BJ (cell line): ENCODE measurements at places on chromosomes 4 and X. TPM values are rescaled to one million over a fixed set of nuclear protein-coding genes. Genes with fewer than 3 reads are reported as not detected.

Gene TNIP3
- 0.20 and 0.33 TPM in 2 replicates for polyA plus RNA-seq

Gene GUF1
- 6.5 and 13.1 TPM in 2 replicates for polyA plus RNA-seq

Gene CASP3
- 20.5 and 32.3 TPM in 2 replicates for polyA plus RNA-seq

Gene BBS12
- polyA plus RNA-seq, result 1.9 and 3.3 TPM in 2 replicates

Gene RPS3A
- 1,382 and 3,002 TPM in 2 replicates for polyA plus RNA-seq

- DNase-seq, result no peak
These were observed 39.1 kb upstream of the NSUN7 start for GRCh38 chr4:40710484-40711254.

GRCh38 chr4:3682236-3683076, 83.7 kb upstream of the ADRA2C start:
- DNase-seq, result no peak

DNA sequence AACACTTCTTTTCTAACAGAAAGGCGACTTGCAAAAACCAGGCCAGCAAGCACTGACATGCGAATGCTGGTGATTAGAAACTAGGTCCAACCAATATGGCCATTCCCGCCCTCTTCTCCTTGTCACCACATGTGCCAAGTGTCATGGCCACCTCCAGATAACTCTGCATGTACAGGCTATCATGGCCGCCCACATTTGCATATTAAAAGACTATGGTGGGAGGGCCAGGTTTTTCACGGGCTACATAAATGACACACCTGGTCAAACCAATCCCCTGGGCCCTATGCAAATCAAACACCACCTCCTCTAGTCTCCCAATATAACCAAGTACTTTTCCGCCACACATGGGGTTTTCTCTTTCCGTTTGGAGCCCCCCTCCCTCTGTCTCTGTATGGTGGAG, 40.1 kb downstream of the NUDT11 start:
- no peak for DNase-seq

- DNase-seq, result no peak
These were observed 72.3 kb upstream of the ZNF518B start for GRCh38 chr4:10529291-10530136.

GRCh38 chrX:102964940-102965339, 27.9 kb downstream of the RAB40AL start:
- DNase-seq, result no peak

GRCh38 chrX:49901048-49901447, 21.3 kb upstream of the CLCN5 start:
- no peak for DNase-seq

GRCh38 chrX:101708163-101708562, 48.5 kb upstream of the ARMCX2 start:
- no peak for DNase-seq

DNA sequence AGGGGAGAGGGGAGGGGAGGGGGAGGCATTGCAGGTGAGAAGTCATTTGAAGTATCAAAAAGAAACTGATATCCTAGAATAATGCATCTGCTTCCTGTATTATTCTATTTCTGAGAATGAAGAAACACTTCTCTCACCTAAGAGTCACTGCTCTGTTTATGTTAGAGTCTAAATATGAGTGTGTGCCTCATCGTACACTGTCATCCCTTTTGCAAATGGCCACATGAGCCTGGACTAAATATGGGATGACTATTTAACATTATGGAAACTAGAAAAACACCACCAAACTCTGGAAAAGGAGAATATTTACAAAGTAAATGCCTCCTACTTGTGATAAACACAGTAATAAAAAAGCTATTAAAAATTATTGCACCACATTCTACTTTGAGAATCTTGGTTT, 146.4 kb upstream of the NOCT start:
- DNase-seq, result no peak

DNA sequence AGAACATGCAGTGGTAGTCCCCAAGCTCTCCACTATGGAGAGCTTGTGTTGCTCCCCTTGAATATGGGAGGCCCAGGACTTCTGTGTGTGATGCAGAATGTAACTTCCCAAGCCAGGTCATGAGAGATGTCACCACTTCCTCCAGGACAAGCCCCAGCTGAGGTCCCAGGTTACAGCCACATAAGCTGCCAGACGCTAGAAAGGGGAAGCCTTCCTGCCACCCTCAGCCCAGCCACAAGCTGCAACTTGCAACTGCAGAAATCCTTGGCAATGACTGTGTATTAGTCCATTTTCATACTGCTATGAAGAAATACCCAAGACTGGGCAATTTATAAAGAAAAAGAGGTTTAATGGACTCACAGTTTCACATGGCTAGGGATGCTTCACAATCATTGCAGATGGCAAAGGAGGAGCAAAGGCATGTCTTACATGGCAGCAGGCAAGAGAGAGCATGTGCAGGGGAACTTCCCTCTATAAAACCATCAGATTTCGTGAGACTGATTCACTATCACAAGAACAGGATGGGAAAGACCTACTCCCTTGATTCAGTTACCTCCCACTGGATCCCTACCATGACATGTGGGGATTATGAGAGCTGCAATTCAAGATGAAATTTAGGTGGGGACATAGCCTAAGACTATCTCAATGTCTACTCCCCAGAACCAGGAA, 91.5 kb upstream of the DHX15 start:
- no peak for DNase-seq

GRCh38 chr4:56803471-56803870, 18.0 kb downstream of the SPINK2 start:
- DNase-seq, result no peak

GRCh38 chr4:1047976-1048772, 36.7 kb downstream of the FGFRL1 start:
- no peak for DNase-seq

DNA sequence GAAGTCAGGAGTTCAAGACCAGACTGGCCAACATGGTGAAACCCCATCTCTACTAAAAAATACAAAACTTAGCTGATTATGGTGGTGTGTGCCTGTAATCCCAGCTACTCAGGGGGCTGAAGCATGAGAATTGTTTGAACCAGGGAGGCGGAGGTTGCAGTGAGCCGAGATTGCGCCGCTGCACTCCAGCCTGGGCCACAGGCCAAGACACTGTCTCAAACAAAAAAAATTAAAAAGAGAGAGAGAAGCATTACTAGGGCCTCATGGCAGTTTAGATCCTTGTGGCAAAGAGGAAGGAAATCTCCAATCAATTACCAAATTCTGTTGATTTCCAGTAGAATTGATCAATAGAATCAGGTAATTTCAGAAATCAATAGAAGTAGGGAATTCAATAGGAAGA, 16.8 kb upstream of the SLC34A2 start:
- no peak for DNase-seq

DNA sequence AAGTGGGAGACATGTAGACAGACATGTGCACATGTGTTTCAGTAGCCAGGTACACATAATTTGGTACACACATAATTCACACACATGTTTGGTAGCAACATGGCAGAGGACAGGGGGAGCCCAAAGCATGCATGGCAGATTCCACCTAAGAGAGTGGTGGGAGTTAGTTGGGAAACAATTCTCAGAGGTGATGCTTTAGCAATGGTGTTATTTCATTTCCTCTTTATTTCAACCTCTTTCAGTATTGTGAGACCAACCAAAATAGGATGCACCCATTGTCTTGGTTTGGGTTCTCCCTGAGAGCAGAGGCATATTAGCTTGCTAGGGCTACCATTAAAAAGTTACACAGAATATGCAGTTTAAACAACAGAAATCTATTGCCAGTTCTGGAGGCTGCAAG, 92.2 kb upstream of the ANXA3 start:
- no peak for DNase-seq

- no peak for DNase-seq
These were observed 1.5 kb upstream of the NSD2 start for GRCh38 chr4:1869530-1870327.
